T-helper 2 cell (primary cell): ENCODE measurements at places on chromosomes 3 and 15.

DNA sequence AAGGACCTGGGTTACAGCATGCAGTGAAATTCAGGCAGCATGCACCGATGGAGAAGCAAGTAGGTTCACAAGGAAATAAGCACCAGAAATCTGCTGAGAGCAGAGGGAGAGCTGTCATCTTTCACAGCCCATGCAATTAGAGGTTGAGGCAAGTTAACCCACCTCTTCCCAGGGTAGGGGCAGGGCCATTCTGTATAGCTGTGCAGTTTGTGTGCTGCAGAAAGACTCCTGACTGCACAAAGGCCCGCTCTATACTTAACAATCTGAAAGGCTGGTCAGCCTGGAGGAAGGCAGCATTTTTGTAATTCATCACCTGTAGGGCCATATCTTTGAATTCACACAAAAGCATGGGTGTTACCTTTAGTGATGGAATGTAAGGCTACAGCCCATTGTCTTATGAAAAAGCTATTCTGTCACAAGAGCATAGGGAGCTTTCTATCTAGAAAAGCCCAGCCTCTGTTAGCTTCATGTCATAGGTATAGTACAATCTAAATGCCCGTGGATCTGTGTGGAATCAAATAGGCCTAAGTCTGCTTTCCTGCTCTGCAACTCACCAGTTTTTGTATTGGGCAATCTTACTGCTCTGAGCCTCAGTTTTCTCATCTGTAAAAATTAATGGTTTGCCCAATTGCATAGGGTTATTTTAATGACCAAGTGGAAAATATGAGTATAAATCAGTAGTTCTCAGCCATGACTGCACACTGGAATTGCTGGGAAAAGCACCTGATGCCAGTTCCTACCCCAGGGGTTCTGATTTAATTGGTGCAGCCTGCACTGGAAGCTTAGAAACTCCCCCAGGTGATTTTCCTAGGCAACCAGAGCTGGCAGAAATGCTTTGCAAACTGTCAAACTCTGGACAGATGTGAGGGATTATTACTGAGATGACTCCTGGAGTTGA is 65.2 kb downstream of the ATP13A5 start:
- DNase-seq, result no peak

- DNase-seq, result no peak
Observed at GRCh38 chr3:120425572-120426250, 25.1 kb downstream of the FSTL1 start.

- no peak for DNase-seq
Observed at GRCh38 chr15:61050844-61051568, 178.1 kb downstream of the RORA start.

DNA sequence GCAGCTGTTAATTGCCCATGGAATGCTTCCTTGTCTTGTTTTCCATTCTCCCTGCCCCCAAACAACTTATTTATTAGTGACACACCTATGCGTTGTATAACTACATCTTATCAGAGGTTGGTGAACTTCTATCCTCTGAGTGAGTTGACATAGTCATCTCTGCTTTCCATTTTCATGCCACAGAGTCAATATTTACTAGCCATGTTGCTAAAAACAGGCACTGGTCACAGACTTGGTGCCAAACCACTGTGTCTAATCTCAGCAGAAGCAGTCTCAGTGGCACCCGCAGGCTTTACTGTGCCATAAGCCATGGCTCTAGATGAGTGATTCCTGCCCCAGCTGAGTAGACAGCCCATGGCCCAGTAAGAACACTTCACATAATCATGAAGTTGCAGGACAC is 26.5 kb downstream of the DAPK2 start:
- DNase-seq, result no peak

- no peak for DNase-seq
Observed at GRCh38 chr3:62370112-62370857, 3.1 kb downstream of the FEZF2 start.

GRCh38 chr3:59970376-59970775 is 920.6 kb upstream of the CFAP20DC start:
- no peak for DNase-seq

DNA sequence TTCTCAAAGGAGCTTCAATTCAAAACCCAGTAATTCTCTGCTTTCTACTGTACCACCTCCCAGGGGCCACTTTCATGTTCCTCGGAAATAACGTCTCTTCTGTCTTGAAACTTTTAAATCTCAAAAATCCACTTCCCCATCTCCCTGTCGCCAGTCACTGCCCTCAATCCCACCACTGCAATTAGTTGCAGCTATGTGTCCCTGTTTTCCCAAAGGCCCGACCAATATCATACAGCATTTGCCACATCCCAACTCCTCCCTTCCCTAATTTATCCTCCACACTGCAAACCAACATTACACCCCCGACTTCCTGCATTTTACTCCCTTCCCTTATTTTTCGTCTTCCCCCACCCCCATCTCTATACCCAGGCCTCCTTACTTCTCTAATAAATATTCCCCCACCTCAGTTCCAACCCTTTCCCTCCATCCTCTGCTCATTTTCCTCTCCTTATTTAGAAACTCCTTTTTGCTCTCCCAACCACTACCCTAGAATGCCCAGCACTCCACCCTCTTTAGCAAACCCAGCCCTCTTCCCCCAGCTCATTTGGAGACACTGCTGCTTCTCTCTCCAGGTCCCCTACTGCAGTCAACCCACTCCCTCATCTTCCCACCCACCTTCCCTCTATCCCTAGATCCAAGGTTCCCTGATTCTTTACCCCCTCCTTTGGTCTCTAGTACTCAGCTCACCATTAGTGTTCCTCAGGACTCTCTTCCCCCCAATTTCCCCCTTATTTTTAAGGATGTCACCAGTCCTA is 1.1 kb downstream of the NPTN start:
- no peak for DNase-seq

- no peak for DNase-seq
Observed at GRCh38 chr15:62365795-62366442, 200.8 kb upstream of the C2CD4B start.

- DNase-seq, result no peak
Observed at GRCh38 chr15:84737005-84737404, 11.4 kb upstream of the ZNF592 start.

DNA sequence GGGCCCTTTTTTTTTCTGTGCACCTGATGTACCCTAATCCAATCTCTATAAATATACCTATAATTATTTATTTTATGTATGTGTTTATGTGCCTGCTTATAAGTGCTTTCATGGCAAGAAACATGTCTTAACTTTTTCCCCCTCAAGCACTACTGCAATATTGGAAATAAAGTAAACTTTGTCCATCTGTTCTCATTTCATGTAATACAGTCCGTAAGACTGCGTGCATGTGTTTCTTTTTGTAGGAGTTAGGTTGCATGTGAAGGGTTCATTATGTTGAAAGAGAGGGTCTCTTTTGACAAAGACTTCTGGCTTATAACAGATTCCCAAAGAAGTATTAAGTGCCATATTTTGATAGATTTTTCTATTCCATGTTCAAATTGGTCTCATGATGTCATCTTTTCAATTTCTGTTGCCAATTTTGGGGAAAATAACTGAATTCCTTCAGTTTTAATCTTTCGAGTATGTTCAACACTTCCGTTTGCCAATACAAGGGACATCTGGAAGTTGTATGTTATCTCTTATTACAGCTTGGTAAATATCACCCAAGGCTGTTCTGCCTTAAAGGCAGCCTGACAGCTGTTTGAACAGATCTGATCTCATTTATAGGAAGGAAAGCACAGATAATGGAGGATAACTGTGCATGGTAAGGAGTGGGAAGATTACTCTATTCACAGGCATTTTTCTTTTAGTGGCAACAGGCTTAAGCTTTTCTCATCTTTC is 273.1 kb upstream of the SGO1 start:
- DNase-seq, result no peak

DNA sequence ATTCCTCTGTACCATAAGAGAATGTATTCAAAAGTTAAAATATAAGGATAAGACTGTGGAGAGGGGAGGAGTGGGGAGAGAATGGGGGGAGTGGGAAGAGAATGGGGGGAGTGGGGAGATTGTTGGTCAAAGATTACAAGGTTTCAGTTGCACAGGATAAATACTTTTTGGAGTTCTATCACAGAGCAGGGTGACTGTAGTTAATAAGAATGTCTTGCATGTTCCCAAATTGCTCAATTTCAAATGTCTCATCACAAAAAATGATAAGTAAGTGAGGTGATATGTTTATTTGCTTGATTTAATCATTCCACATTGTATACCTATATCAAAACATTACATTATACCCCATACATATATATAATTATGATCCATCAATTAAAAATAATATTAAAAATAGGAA is 23.0 kb upstream of the MEF2A start:
- DNase-seq, result no peak
